ENCODE measurements at places on chromosomes 5 and 9.

- no peak for DNase-seq
Measured at GRCh38 chr5:157371655-157372471, 88.2 kb upstream of the NIPAL4 start.

DNA sequence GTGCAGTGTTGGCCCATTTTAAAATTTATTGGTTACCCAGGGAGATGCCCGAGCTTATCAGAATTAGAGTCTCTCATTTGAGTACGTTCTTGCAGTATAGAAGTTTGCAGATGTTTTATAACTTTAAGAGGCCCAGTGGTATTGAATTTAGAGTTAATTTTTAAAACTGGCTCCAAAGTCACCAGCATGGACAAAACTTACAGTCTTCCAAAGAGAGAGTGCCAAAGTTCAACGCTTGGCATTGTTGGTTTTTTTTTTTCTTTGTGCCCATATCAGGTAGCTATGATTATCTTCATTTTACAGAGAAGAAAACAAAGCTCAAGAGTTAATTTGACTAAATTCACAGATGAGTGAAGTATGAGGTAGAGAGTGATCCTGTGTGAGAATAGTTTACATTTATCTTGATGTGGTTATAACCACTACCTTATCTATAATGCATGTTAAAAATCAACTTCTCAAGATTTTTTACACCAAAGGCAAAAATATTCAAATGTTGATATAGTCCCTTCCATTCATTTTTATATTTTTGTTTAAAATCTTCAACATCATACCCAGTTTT lies 273.7 kb upstream of the DMRT1 start:
- no peak for DNase-seq

GRCh38 chr5:39283231-39283818 lies 64.0 kb upstream of the FYB1 start:
- DNase-seq = peak; percentile 76

DNA sequence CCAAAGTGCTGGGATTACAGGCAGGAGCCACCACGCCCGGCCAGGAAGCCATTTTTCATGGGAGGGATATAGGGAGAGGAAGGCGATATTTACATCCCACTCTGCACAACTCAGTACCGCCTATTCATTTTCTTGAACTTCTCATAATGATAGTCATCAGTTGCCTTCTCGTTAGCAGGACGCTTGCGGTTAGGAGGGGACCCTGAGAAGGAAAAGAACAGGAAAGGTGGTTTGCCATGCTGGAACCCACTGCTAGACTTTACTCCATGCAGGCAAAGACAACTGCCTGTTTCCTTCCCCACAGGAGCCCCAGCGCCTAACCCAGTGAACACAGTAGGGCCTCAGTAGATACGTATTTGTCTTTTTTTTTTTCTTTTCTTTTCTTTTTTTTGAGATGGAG lies 4.1 kb upstream of the TOR1A start:
- no peak for DNase-seq

GRCh38 chr9:95108777-95109176 lies 208.7 kb downstream of the FANCC start:
- DNase-seq = no peak

DNA sequence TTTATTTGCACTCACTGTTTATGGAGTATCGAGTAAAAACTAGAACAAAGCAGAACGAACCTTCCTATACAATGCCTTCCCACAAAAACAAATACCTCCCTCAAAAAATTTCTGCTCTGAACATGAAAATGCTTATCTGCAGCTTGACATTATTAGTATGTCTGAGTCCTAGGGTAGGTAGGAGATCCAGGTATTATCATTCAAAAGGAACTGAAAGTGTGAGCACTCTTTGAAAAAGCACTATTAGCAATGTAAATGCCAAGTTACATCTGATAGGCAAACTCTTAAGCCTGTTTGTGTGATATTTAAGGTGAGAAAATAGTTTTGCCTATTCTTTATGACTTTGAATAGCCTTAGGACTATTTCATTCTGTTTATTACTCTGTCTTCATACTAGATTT lies 47.6 kb downstream of the ZSWIM6 start:
- DNase-seq = no peak

- no peak for DNase-seq
Measured at GRCh38 chr9:35338561-35339274, 151.2 kb upstream of the RUSC2 start.

DNA sequence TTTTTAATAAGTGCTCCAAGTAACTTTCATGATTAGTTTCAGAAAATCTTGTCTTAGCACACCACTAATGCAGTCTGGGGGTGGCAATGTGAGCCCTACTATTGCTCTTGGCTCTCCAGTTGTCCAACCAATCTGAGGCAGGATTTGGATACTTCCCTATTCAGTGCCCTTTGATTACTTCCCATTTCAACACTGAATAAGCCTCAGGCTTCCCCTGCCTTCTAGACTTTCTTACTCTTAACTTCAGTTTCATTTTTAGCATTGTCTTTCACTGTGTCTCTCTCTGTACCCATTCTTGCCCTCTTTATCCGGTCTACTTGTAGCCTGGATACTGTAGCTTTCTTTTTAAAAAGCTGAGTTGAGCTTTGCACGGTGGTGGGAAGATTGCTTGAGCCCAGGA lies 186.1 kb downstream of the C9orf152 start:
- no peak for DNase-seq

DNA sequence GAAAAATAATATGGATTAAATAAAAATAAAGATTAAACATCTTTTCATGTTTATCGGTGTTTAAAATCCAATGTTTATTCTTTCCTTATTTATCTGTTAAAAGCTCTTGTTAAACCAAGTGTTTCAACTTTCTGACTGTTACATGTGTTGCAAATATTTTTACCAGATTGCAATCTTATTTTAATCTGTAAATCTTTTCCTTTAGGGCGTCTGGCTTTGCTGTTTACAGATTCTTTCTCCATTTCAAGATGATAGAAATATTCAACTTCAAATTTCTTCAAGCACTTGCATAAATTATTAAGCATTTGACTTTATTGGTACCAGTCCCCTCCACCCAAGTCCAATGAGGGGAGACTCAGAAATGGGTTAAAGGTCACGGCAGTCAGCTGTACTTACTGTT lies 16.9 kb upstream of the ABCA1 start:
- DNase-seq = no peak

DNA sequence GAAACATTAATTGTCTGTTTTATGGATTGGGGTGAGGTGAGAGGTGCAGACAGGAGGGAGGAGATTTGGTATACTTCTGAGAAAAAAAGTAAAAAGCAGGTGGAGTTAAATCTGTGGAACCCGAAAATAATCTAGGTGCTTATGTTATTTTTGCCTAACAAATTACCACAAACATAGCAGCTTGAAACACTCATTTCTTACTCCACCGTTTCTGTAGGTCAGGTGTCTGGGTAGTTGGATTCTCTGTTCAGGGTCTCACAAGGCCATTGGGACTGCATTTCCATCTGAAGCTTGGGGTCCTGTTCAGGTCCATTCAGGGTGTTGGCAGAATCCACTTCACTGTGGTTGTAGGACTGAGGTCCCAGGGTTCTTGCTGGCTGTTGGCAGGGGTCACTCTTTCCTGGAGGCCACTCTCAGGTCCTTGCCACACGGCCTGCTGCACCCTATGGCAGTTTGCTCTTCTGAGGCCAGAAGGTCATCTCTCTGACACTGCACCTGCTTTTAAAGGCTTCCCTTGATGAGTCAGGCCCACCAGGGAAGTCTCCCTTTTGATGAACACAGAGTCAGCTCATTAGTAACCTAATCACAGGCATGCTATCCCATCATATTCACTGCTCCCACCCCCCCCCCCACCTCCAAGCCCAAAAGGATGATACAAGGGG lies 82.2 kb downstream of the TRIO start:
- no peak for DNase-seq

DNA sequence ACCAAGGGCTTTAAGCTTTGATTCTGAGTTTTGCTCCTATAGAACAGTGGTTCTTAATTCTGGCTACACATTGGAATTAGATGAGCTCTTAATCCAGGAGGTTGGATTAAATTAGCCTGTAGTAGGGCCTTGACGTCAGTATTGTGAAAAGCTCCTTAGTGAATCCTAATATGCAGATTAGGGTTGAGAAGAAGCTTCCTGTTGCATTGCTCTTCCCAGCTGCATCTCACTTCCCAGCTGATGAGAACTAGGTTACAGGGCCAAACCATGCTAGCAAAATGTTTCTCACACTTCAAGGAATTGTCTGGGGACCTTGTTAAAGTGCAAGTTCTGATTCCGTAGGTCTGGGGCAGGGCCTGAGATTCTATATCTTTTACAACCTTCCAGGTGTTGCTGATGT lies 300.0 kb downstream of the ZSWIM6 start:
- DNase-seq = no peak

- DNase-seq = no peak
Measured at GRCh38 chr9:135608999-135609317, 30.4 kb downstream of the GLT6D1 start.

- no peak for DNase-seq
Measured at GRCh38 chr9:37286530-37287175, 135.8 kb upstream of the GRHPR start.

DNA sequence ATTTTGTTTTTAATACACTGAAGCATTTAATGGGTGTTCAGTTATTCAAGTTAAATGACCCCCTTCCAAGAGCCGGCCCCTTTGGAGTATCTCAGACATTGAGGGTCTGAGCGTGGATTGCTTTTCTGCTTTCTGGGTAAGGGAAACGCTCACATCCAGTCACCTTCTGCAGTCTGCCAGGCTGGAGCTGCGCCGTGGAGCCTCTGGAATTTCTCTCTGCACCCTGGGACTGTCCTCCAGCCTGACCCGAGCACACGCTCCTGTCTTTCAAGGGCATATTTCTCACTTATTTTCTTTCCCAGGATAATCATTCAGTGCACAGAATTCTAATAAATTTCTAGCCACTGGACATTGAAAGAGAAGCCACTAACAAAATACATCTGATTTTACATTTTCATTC lies 13.4 kb downstream of the FAM240B start:
- DNase-seq = no peak

GRCh38 chr9:78143281-78144007 lies 92.4 kb upstream of the CEP78 start:
- no peak for DNase-seq

DNA sequence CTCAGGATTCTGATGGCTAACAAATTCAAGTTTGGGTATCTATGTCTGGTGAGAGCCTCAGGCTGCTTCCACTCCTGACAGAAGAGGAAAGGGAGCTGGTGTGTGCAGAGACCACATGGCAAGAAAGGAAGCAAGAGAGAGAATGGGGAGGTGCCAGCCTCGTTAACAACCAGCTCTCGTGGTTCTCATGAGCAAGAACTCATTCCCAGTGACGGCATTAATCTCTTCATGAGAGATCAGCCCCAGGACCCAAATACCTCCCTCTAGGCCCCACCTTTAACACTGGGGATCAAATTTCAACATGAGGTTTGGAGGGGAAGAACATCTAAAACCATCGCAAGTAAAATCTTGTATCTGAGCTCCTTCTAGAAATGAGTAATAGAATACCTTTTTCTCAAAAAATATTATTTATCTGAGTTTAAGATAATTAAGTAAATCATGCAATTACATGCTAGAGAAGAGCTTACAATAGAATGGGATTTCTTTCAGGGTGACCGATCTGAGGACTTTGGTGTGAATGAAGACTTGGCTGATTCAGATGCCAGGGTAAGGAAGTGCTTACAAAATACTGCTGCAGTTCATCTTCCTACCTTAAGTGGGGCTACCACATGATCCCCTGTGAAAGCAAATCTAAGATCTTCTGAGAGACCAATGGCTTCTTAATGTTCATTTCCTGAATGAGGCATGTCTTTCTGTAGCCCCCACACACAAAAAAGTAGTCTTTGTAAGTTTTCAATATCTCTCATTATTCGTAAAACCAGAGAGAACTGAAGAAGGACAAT lies 11.5 kb downstream of the ANXA1 start:
- DNase-seq = no peak

DNA sequence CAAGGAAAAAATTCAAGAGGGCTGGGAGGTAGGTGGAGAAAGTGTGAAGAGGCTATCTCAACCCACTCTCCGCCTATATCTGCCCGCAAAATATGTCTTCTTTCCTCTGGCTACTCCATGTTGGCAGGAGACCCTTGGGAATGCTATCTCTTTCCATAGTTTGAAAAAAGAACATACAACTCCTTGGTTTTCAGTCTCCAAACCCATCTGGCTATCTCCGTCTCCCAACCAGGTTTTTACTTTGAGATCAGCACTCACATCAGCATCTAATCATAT lies 109.9 kb upstream of the IFNE start:
- no peak for DNase-seq

All from H4 (cell line).